ENCODE measurements at places on chromosomes 11 and 22. TPM values are rescaled to one million over a fixed set of nuclear protein-coding genes. Genes with fewer than 3 reads are reported as not detected.

DNA sequence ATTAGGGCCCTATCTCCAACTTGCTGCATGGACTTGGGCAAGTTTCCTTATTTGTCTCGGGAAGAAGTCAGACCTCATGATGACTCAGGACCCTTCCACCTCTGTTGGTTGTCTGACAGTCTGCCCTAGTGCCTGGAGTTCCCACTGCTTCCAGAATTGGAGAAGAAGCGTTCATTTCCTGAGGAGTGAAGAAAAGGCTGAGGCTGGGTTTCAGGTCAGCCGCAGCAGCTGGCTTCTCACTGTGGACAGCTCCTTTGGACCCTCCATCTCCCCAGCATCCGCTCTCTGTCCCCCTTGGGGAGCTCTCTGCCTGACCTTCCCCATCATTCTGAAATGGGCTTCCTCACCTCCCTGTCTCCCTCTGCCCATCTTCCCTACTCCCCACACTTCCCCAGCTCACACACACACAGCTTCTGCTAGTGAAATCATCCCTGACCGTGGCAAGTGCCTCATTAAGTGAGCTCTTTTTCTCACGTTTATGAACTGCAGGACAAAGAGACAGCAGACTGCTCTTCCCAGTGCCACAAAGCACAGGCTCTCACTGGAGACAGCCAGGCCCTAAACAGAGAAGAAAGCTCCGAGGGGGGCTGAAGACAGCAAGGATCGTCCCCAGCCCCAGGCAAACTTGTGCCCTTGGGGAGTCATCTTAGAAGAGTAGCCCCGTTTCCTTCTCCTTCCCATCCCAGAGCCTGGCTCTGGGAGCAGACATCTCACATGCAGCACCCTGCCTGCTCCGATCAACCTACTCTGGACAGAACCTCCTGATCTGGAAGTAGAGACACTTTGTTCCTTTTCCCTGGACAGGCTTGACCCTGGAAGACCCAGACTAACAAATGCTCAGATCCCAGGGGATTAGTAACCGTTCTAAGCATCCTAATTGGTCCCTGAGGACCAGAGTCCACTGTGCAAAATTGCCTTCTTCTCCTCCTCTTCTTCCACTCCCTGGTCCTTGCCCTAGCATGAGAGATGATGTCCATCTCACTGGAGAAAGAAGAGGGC, 157.9 kb downstream of the FEZ1 start:
- DNase-seq, result no peak

DNA sequence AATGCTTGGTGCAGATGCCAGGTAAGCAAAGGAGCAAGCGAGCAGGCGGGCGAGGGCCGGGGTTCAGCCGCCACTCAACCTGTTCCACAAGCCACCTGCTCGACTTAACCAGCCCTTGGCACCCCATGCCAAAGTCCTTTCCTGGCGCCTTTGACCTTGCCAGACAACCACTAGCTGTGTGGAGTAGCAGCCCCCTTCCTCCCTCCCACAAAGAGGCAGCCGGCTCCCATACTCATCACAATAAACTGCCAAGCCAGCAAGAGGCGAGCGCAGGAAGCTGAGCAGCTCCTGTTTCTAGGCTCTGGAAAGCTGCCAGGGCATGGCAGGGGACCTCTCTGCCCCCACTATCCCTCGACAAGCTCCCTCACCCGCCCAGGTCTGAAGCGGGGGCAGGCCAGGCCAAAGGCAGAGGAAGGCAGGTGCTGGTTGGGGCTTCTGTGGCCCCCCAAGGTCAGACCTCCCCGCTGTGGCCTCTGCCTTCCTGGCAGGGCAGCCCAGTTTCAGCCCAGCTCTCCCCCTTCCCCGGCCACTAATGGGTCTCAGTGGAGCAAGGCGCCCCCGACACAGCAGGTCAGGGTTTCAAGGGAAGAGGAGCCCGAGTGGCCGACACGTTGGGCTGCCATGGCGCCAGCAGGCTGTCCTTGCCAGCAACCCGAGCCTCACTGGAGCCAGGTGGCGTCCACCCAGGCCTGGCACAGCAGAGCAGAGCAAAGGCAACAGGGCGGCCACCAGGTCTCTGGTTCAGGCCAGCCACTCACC, 15.3 kb downstream of the MACROD1 start:
- DNase-seq, result no peak

SCGB1D2 gene
- not detected for total RNA-seq

DNA sequence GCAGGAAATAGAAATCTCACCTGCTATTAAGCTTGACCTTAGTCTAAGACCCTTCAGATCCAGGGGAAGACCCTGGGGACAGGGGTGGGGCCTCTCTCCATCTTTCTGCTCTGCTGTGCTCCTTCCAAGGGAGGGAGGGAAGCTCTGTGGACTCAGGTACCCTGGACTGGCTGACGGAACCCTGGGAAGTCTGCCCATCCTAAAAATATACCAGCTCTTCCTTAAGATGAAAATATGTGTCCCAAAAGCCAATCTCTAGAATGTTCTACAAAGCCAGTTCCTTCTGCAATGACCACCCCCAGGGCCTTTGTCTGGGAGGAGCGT, 73.7 kb downstream of the RTL6 start:
- DNase-seq, result no peak

DNA sequence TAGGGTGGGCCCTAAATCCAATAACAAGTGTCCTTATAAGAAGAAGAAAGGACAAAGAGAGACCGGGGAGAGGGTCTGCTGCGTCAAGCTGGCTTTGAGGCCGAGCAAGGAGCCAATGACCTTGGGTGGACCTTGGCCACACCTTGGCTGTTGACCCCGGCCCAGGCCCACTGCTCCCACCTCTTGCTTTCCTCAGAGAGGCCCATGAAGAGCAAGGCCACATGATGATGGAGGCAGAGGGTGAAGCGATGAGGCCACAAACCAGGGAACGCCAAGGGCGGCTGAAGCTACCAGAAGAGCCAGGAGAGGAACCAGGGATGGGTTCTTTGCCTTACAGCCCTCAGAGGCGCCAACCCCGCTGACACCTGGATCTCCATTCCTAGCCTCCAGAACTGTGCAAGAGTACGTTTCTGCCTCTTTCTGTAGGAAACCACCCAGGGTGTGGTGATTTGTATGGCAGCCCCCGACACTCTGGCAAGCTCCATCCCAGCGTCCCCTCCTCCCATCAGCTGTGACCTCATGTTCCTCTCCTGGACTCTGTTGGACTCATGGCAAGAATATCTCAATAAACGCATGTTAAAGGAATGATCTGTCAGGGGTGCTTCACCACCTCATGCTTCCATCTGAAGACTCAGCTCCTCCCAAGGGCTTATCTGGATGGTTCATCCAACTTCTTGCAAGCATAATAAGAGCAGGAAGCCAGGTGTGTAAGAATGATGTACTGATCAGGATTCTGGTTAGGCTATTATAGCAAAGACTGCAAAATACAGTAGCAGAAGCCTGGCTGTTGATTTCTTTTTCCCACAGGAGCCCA, 41.6 kb upstream of the LINC01488 start:
- no peak for DNase-seq

GRCh38 chr11:64406221-64406946, 47.4 kb downstream of the RPS6KA4 start:
- DNase-seq, result peak; percentile 48

DNA sequence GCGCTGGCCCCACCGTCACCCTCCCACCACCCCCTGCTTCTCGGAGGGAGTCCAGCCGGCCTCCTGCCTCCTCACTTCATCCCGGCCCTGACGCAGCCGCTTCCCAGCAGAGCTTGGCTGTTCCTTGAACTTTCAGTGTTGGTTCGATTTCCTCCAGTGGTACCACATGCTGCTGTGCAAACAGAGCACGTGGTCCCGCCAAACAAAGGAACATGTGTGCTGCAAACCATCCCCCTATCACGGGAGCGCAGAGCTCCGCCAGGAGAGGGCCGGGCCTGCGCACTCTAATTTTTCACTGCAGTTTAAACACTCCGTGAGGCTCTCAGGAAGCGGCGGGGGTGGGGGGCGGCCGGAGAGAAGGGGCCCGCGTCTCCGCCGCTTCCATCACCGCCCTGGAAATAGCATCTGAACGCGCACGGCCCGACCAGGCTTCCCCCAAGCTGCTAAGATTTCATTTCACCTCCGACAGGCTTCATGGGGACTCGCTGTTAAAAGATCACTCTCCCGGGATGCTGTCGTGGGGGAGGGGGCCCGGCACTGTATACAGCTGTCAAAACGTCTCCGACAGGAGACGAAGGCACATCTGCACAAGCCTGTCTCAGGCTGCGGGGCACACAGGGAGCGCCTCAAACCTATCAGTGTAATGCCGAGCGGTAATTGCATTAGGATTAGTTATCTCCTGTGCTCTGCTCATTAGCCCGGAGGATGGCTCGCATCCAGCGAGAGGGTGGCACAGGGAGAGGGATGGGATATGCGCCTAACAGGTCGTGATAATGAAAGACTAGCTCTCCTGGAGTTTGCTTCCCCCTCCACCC, 269.9 kb upstream of the SORL1-AS1 start:
- peak; percentile 89 for DNase-seq

DNA sequence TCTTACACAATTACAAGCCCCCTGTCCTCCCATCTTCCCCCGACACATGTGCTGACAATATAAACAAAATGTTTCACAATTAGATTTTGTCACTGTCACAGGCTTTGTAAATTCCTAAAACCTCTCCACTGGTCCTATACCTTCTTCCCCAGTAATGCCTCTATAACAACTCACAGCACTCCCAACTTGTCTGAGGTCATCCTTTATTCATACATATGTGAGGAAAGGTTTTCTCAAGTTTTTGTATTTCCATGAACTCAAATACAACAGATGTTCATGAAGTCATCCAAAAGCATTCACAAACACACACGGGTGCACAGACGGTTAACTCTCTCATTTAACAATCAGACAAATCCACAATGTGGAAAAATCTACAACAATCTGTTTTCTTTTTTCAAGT, 1.9 kb downstream of the OR52H1 start:
- no peak for DNase-seq

- DNase-seq, result no peak
These were observed 9.6 kb downstream of the OR52N2 start for GRCh38 chr11:5818245-5818886.

DNA sequence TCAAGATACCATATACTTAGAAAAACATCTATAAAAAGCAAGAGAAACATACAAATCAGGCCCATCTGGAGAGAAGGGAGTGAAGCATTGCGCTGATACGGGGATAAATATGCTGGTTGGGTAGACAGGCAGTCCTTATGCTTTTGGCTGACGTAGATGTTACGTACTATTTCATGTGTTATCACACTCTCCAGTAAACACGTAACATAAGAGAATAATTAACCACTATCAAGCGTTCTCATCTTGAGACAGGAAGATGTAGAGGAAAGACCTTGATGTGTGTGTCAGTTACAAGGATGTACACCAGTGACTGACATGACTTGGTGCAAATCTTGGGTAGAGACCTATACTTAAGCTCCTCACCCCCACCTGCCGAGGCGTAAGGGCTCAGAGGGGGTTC, 86.7 kb upstream of the PRODH start:
- DNase-seq, result no peak

GRCh38 chr22:32723643-32724042, 77.9 kb upstream of the TIMP3 start:
- DNase-seq, result peak; percentile 82

- DNase-seq, result no peak
These were observed 1329.0 kb downstream of the LRRC4C start for GRCh38 chr11:40130427-40130826.

DNA sequence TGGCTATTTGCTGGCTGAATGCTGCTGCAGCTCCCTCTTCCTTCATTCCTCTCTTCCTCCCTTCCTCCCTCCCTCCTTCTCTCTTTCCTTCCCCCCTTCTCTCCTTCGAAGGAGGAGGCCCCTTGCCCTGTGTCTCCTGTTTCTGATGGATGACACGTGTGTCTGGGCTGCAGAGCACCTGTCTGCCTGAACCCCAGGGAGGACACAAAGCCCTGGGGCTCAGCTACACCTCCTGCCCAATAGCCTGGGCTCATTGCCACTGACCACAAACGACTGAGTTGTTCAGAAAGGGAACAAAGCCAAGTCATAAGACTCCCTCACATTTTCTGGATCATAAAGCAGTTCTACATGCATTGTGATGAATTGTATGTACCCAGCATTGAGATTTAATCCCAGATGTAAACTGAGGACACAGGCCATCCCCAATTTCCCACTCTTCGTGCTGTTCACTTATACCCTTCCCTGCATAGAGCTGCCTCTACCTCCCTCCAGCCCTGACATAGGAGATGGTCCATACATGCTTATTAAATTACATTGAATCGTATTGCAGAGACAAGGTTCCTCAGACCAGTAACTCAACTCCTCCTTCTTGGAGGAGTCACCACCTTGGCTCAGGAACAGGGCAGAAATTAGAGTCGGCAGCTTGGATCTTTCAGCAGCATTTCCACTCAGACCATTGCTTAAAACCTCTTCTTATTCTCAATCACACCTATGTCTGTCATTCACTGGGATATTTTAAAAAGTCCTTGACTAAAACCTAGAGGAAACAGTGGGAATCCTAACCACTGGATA, 1.2 kb downstream of the CSRP3 start:
- DNase-seq, result no peak

- DNase-seq, result peak; percentile 84
These were observed 20.5 kb downstream of the EPS8L2 start for GRCh38 chr11:726278-727220.

DNA sequence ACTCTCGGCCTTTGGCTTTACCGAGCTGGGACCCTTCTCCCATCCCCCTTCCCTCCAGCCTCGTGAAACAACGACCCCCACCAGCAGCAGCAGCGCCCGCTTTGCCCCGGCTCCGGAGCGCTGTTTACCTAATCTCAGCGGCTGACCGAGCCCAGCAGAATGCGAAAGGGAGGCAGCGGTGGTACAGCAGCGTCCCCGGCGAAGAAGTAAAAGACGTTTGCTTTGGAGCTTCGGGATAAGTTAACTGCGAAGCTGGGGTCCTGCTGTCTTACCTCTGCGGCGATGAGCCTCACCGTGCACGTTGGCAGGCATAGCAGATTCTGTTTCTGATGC, 2.0 kb upstream of the LARGE1 start:
- DNase-seq, result peak; percentile 49

DNA sequence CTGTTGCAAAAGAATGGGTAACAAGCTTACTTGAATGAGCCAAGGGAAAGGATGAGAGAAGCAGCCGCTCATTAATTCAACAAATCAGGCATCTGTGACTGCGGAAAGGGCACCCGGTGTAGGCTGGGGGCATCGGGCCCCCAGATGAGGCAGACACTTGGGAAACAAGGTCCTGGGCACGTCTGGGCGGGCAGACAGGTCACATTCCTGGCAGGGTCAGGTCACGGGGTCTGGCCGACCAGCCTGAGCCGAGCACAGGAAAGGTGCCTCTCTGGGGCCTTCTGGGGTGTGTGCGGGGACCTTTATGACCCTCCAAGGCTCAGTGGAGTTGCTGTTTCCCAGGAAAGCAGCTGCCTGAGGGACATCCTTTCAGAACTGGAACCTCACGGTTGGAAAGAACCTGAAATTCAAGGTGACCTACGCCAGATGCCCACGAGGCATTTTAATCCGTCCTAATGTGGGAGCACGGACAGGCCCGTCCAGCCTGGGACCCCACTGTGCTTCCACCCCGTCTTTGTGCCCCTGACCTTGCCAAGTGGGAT, 57.1 kb downstream of the ST14 start:
- DNase-seq, result no peak

- no peak for DNase-seq
These were observed 14.5 kb downstream of the RGL4 start for GRCh38 chr22:23705358-23705757.

TSPAN18 gene
- 19.1 TPM for total RNA-seq

BCO2 gene
- total RNA-seq, result 8.7 TPM

CDC42BPG gene
- total RNA-seq, result 28.5 TPM

All from ureter (tissue), 1 donor.